Epithelial cell of proximal tubule (primary cell): ENCODE measurements at places on chromosomes 1 and 21. TPM values are rescaled to one million over a fixed set of nuclear protein-coding genes. Genes with fewer than 3 reads are reported as not detected.

HLCS gene
- 18.7 and 21.0 TPM in 2 replicates for total RNA-seq

- no peak for DNase-seq
These were observed 5.9 kb upstream of the MTFR1L start for GRCh38 chr1:25813734-25814471.

DNA sequence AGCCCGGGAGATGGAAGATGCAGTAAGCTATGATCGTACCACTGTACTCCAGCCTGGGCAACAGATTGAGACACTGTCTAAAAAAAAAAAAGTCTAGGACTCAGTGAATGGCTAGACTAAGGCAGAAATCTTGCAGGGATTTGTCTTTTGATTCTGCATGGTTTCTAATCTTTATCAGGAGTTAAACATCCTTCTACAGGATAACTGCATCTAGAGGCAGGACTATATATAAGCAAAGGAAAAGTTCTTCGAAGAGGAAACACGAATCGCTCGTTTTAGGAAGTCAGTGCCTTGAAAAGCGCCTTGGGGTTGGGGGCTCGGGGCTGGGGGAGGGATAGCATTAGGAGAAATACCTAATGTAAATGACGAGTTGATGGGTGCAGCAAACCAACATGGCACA, 602 bp upstream of the UFC1 start:
- no peak for DNase-seq

GRCh38 chr1:219489636-219490035, 123.3 kb downstream of the ZC3H11B start:
- DNase-seq, result no peak

- DNase-seq, result no peak
These were observed 554 bp downstream of the EVA1C start for GRCh38 chr21:32413015-32413504.

DNA sequence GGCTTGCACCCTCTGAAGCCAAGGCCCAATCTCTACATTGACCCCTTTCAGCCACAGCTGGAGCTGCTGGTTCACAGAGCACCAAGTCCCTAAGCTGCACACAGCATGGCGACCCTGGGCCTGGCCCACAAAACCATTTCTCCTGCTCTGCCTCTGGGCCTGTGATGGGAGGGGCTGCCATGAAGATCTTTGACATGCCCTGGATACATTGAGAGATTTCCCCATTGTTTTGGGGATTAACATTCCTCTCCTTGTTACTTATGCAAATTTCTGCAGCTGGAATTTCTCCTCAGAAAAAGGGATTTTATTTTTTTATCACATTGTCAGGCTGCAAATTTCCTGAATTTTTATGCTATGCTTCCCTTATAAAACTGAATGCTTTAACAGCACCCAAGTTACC, 235.8 kb downstream of the COL11A1 start:
- no peak for DNase-seq

STIL gene
- total RNA-seq, result 17.3 and 26.8 TPM in 2 replicates

DNA sequence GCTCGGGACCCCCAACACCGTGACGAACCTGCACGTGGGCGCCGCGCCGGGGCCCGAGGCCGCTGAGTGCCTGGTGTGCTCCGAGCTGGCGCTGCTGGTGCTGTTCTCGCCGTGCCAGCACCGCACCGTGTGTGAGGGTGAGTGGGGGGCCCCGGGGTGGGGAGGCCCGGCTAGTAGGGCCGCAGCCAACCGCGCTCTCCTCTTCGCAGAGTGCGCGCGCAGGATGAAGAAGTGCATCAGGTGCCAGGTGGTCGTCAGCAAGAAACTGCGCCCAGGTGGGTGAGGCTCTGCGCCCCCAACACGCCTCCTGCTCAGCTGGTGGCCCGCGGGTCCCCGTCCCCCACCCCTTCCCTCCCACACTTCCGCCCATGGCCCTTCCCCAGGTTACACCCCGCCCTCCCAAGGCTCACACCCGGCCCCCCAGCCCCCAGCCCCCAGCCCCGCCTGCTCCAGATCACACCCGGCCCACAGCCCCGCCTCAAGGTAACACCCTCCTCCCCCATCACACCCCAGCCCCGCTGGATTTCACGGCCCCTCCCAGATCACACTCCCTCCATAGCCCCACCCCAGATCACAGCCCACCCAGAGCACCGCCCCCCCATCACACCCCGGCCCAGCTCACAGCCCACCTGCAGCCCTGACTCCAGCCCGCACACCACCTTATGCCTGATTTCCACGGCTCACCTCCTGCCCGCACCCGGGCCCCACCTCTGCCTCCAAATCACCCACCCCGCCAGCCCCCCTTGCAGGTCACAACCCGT, 2.4 kb upstream of the MMP23B start:
- DNase-seq, result no peak

DNA sequence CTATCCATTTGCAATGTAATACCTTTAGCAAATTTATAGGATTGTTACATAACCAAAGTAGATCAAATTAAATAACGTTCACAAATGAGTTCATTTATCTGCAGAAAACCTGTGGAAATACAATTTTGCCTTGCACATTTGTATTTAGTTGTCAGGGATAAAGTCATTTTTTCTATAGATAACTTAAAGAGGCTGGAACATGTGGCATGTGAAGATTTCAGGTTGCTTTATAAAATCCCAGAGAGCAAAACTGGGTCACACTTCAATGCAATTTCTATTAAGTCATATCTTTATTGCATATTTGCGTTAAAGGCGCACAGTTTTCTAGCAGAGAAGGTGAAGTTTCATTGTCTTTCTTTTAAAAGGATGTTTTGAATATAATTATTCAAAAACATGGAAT, 342.4 kb downstream of the USP25 start:
- DNase-seq, result no peak

DNA sequence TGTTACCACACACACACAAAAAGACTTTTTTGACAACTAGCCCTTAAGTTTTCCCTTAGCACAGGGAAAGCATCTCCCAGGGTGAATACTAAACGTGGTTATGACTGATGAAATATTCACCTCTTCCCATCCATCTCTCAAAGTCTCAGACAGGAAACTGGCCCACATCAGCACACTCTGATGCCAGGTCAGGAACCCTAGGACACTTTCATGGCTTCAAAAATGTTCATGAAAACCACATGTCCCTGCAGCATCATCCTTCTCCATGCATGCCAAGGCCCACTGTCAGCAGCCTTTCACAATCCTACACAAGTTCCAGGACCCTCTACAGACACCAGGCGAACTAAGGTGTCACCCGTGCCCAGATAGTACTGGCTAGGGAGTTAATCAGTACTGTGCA, 68.7 kb downstream of the DNTTIP2 start:
- DNase-seq, result no peak

MATN1 gene
- not detected in 2 replicates for total RNA-seq

DNA sequence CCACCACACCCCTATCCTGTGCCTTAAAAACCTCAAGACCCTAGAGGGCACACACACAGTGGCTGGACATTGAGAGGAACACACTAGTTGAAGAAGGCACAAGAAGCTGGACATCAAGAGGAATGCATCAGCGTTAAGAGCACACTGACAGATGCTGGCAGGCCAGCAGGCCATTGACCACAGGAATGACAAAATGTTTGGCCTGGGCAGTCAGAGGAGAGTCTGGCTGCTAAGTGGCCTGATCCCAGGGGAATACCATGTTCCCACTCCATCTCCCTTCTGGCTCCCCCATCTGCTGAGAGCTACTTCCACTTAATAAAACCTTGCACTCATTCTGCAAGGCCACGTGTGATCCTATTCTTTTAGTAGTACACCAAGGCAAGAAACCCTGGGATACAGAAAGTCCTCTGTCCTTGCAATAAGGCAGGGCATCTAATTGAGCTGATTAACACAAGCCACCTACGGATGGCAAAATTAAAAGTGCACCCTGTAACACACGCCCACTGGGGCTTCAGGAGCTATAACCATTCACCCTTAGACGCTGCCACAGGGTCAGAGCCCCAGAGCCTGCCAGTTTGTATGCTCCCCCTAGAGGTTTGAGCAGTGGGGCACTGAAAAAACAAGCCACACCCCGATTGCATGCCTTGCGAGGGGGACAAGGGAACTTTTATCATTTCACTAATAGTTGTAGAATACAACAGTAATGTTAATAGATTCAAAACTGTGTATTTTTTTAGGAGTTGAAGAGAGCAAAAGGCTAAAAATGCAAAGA, 1216.1 kb upstream of the NCAM2 start:
- no peak for DNase-seq

GRCh38 chr21:29164323-29164942, 34.0 kb downstream of the MAP3K7CL start:
- peak; percentile 52 for DNase-seq

- no peak for DNase-seq
These were observed 849.4 kb upstream of the CXADR start for GRCh38 chr21:16663436-16663835.

DNASE2B gene
- not detected in 2 replicates for total RNA-seq

GRCh38 chr1:108193333-108193732, 6.8 kb downstream of the SLC25A24 start:
- DNase-seq, result no peak

GRCh38 chr1:90712153-90712856, 4.8 kb downstream of the BARHL2 start:
- no peak for DNase-seq

- DNase-seq, result no peak
These were observed 131.4 kb downstream of the HS2ST1 start for GRCh38 chr1:87045761-87046304.

- DNase-seq, result peak; percentile 39
These were observed 36.8 kb upstream of the RPF1 start for GRCh38 chr1:84442256-84442655.

DNA sequence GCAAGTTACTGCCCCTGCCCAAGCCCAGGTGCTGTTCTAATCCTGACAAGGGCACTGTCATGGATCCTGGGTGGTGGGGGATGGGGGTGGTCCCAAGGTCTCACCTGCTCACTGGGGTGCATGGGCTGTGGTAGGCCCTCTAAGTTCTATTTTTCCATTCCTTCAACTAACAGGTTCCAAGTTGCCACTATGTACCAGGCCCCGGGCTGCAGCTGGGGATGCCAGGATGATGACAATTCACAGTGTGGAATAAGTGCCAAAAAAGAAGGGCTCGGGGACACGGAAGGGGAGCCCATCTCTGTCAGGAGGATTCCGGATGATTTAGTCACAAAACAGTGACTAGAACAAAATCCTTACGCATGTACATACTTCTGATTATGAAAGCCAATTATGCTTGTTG, 76.0 kb downstream of the STUM start:
- no peak for DNase-seq

- no peak for DNase-seq
These were observed 275.4 kb upstream of the BEND5 start for GRCh38 chr1:49052102-49052501.

GRCh38 chr1:169289016-169289415, 78.6 kb downstream of the NME7 start:
- DNase-seq, result peak; percentile 3

CFAP107 gene
- total RNA-seq, result not detected in 2 replicates

DNA sequence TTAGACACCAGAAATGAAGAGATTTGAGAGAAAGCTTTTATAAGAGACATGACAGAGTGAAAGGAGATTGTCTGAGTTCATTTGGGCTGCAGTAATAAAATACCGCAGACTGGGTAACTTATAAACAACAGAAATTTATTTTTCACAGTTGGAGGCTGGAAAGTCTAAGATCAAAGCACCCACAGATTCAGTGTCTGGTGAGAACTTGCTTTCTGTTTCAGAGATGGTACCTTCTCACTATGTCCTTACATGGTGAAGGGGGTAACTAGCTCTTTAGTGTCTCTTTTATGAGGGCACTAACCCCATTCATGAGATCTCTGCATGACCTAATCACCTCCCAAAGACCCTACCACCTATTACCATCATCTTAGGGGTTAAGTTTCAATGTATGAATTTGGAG, 30.9 kb upstream of the FCRL4 start:
- no peak for DNase-seq

- DNase-seq, result no peak
These were observed 741 bp downstream of the DUSP10 start for GRCh38 chr1:221740993-221741702.

- no peak for DNase-seq
These were observed 52.3 kb downstream of the ADAMTS5 start for GRCh38 chr21:26914557-26914956.

- DNase-seq, result no peak
These were observed 15.7 kb downstream of the IER5 start for GRCh38 chr1:181104042-181104789.

FGR gene
- total RNA-seq, result not detected in 2 replicates

DNA sequence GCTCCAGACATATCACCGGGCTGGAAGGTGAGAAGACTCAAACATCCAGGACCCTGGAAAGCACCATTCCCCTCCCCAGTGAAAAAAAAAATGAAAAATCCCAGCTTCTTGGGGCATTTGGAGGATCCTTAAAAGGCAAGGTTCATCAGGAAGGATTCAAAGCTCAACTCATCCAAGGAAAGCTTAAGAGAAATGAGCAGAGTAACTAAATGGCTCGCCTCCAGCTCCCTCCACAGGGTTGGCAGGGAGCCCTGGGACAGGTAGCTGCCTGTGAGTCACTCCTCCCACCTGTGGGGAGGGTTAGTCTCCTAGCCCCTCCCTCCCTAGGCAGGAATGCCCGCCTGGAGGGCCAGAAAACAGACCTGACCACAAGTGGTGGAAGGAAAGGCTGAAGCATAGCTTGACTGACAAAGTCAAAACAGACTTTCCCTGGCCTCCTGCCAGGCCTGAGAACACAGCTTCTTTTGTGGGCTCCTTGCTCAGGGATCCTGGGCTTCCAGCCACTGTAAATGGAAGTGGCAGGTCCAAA, 712 bp upstream of the LAMB3 start:
- peak; percentile 80 for DNase-seq

DNA sequence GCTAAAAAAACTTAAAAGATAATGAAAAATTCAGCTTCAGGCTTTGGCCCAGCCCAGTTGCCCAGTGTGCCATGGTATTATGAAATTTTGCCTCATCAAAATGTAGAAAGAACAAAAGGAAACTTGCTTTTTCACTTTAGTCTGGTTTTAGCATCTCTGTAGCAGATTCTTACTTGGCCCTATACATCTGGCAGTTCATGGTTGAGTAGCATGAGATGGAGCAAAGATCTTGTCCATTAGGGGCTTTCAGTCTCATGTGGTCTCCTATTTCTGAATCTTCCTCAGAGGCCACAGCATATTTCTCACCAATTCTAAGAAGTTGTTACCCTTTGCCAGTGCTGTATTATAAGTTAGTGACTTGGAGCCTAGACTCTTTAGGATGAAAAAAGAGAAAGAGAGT, 58.5 kb downstream of the ATP2B4 start:
- DNase-seq, result no peak

DNA sequence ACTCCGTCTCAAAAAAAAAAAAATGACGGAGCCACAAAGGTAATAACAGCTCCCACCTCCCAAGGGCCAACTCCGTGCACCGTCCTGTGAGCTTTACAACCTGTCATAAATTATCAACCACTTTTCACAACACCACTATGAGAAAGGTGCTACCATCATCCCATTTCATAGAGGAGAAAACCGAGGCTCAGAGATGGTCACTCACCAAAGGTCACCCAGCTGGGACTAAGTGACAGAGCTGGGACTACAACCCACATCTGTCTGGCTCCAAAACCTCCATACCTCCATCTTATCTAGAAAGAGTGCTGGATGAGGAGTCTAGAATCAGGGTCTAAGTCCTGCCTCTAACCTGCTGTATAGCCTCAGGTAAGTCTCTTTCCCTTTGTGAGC, 43.6 kb upstream of the ECE1 start:
- DNase-seq, result no peak
